ENCODE measurements at places on chromosomes 6 and 20. TPM values are rescaled to one million over a fixed set of nuclear protein-coding genes. Genes with fewer than 3 reads are reported as not detected.

The GSTA1 gene
- total RNA-seq = not detected

The C6orf120 gene
- 47.3 TPM for total RNA-seq

The C20orf96 gene
- total RNA-seq = 1.8 TPM

The SENP6 gene
- total RNA-seq = 75.9 TPM

The EYA2 gene
- 0.37 TPM for total RNA-seq

The FOXA2 gene
- total RNA-seq = not detected

The RNF39 gene
- total RNA-seq = not detected

The PKIB gene
- 0.39 TPM for total RNA-seq

The E2F1 gene
- 5.5 TPM for total RNA-seq

The JAG1 gene
- 20.9 TPM for total RNA-seq

The CCN6 gene
- total RNA-seq = not detected

The MOXD1 gene
- 14.3 TPM for total RNA-seq

The NR2E1 gene
- not detected for total RNA-seq

The HLA-DPB1 gene
- total RNA-seq = 1.8 TPM

The BPIFB4 gene
- total RNA-seq = not detected

The TCF21 gene
- total RNA-seq = 0.20 TPM

The CFAP206 gene
- 0.37 TPM for total RNA-seq

The PCK1 gene
- not detected for total RNA-seq

The CDH26 gene
- total RNA-seq = under 0.01 TPM

The NKAIN4 gene
- total RNA-seq = not detected

The GSTA2 gene
- not detected for total RNA-seq

The PNPLA1 gene
- not detected for total RNA-seq

The SPAG4 gene
- total RNA-seq = 6.5 TPM

The TMEM217 gene
- 2.9 TPM for total RNA-seq

The GRIK2 gene
- total RNA-seq = not detected

The ZBTB22 gene
- 8.5 TPM for total RNA-seq

The KAT14 gene
- total RNA-seq = 13.6 TPM

The ALDH8A1 gene
- total RNA-seq = 1.5 TPM

The TUBB1 gene
- total RNA-seq = under 0.01 TPM

The EFHC1 gene
- total RNA-seq = 21.9 TPM

The CEBPB gene
- 77.6 TPM for total RNA-seq

The GRM4 gene
- total RNA-seq = not detected

The ELOVL4 gene
- total RNA-seq = 8.4 TPM

The PGC gene
- not detected for total RNA-seq

The CLDN20 gene
- not detected for total RNA-seq

The ZNF335 gene
- total RNA-seq = 23.7 TPM

The NCOA6 gene
- total RNA-seq = 7.7 TPM

The STMND1 gene
- not detected for total RNA-seq

The MEP1A gene
- not detected for total RNA-seq

The MAP7 gene
- 0.37 TPM for total RNA-seq

The C20orf144 gene
- 0.20 TPM for total RNA-seq

The CDH22 gene
- total RNA-seq = not detected

The RGS17 gene
- 26.1 TPM for total RNA-seq

The GNAS-AS1 gene
- 2.0 TPM for total RNA-seq

The FAM162B gene
- total RNA-seq = 0.73 TPM

The GTSF1L gene
- not detected for total RNA-seq

The POM121L2 gene
- total RNA-seq = not detected

The CHMP4B gene
- 20.9 TPM for total RNA-seq

The TMEM200A gene
- total RNA-seq = 4.1 TPM

The SCRT2 gene
- total RNA-seq = not detected

Data from subcutaneous preadipocyte (primary cell).